ENCODE measurements at places on chromosomes 3 and 15. TPM values are rescaled to one million over a fixed set of nuclear protein-coding genes. Genes with fewer than 3 reads are reported as not detected.

The SELENOS gene
- total RNA-seq: 102 TPM

The GPR62 gene
- total RNA-seq: 0.06 TPM

The CCRL2 gene
- 15.8 TPM for total RNA-seq

The CCDC12 gene
- total RNA-seq: 39.6 TPM

The SMCO1 gene
- not detected for total RNA-seq

The CFAP161 gene
- 1.0 TPM for total RNA-seq

The PIERCE2 gene
- 0.29 TPM for total RNA-seq

The MESP2 gene
- total RNA-seq: 0.15 TPM

The GPR156 gene
- total RNA-seq: 0.76 TPM

The LRRC31 gene
- not detected for total RNA-seq

The STXBP5L gene
- total RNA-seq: not detected

The UMPS gene
- total RNA-seq: 22.2 TPM

The GMPS gene
- 47.3 TPM for total RNA-seq

The PLCH1 gene
- total RNA-seq: not detected

The THSD4 gene
- total RNA-seq: 110 TPM

The CYFIP1 gene
- 120 TPM for total RNA-seq

The MSL2 gene
- total RNA-seq: 25.6 TPM

The CCK gene
- not detected for total RNA-seq

The PRRT3 gene
- 3.6 TPM for total RNA-seq

The ITPKA gene
- total RNA-seq: 5.0 TPM

The STX19 gene
- total RNA-seq: not detected

The PEX5L gene
- total RNA-seq: 0.05 TPM

The GMNC gene
- total RNA-seq: 0.06 TPM

The CADM2 gene
- total RNA-seq: not detected

The CTXN2 gene
- not detected for total RNA-seq

The PRR20G gene
- total RNA-seq: not detected

The CCDC9B gene
- 11.8 TPM for total RNA-seq

The CCDC33 gene
- not detected for total RNA-seq

The GOLGA6L22 gene
- not detected for total RNA-seq

The GOLGB1 gene
- total RNA-seq: 50.5 TPM

The AADAC gene
- 1.6 TPM for total RNA-seq

The SPTBN5 gene
- total RNA-seq: 15.0 TPM

The UROC1 gene
- total RNA-seq: not detected

The SCAANT1 gene
- not detected for total RNA-seq

The TGM5 gene
- total RNA-seq: not detected

The AMOTL2 gene
- total RNA-seq: 125 TPM

The COL6A5 gene
- 0.05 TPM for total RNA-seq

The ALPK3 gene
- total RNA-seq: 68.4 TPM

All from glomerular endothelial cell (primary cell).